ENCODE measurements at places on chromosomes 5 and 9.

GRCh38 chr9:95044731-95045508 lies 272.6 kb downstream of the FANCC start:
- DNase-seq = no peak

GRCh38 chr5:93807846-93808245 lies 66.4 kb upstream of the POU5F2 start:
- DNase-seq = no peak

DNA sequence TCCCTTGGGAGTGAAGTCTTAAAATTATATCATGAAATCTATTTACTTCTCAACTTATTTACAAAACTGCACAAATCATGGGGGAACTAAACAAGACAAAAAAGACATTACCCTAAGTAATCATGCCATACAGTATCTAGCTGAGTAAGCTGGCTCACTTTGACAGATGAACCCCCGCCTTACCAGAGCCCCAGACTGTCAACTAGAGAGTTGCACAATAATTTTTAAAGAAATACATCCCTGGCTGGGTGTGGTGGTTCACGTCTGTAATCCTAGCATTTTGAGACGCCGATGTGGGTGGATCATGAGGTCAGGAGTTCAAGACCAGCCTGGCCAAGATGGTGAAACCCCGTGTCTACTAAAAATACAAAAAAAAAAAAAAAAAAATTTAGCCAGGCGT lies 62.3 kb downstream of the LPAR1 start:
- no peak for DNase-seq

DNA sequence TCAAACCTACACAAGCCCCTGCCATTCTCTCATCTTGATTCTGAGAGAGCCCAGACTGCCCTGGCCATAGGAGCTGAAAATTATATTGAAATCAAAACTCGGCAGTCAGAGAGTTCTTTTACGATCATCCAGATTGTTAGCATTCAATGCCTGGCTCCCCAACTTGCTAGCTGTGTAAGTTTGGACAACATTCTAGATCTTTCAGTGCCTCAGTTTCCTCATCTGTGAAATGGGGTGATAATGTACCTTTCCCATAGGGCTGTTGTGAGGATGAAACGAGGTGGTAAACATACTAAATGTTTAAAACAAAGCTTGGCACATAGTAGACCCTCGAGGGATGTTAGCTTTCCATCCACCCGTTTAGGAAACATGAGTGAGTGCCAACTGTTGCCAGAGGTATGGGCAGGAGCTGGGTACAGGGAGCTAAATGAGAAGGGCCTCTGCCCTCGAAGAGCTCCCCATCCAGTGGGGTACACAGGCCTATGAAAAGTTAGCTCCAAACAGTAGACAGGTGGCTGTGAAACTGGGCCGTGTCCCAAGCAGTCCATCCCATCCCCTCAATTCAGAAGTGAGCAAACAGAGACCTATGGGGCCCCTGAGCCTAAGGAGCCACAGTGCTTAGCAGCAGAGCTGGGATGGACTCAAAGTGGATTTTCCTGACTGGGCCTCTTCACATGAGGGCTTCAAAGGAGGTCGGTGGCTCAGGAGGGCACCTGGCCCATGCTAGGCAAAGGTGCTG lies 17.3 kb upstream of the IGFBPL1 start:
- DNase-seq = no peak

DNA sequence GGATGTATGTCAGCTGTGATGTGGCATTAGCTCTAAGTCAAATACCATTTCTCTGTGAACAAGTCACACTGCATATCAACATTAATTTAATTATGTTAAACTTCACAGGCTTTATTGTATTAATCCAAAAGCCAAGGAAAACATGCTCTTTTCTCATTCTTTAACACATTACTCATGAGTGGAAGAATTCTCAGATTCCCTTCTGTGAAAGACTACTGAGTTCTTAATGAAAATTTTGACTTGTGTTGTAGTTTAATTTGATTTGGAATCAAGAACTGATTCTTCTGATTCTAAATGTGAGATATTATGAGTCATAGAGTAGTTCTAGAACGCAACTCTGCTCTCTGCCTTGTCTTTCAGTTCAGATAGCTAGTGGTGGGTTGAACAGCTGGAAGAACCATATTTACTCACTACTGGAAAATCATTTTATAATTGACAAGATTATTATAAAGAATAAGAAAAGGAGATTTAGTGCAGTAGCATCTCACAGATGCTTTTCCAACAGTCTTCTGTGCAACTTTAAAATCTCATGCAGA lies 90.6 kb downstream of the VCAN start:
- no peak for DNase-seq

DNA sequence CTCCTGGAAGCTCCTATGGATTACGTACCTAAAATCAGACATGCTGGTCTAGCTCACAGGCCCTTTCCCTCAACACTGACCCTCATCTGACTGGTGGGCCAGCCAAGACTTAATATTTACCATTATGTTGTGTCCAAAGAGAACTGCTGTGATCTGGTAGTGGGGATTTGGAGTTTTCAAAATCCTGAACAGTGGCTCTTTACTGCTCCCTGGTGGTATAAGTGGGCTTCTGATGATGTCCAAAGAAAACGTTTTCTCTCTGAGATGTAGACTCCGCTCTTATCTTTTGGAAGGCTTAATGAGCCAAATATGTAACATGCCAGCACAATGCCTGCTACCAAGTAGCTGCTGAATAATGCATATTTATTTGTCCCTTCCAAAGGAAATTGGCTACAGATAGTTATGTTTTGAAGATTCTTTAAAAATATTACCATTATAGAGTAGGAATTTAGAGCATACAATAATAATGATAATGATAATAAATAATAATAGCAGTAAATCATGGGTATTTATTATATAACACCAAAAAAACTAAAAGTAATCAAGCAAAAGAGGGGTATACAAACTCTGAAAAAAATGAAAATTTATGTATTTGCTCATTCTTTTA lies 406.6 kb upstream of the TNC start:
- DNase-seq = peak; percentile 12

DNA sequence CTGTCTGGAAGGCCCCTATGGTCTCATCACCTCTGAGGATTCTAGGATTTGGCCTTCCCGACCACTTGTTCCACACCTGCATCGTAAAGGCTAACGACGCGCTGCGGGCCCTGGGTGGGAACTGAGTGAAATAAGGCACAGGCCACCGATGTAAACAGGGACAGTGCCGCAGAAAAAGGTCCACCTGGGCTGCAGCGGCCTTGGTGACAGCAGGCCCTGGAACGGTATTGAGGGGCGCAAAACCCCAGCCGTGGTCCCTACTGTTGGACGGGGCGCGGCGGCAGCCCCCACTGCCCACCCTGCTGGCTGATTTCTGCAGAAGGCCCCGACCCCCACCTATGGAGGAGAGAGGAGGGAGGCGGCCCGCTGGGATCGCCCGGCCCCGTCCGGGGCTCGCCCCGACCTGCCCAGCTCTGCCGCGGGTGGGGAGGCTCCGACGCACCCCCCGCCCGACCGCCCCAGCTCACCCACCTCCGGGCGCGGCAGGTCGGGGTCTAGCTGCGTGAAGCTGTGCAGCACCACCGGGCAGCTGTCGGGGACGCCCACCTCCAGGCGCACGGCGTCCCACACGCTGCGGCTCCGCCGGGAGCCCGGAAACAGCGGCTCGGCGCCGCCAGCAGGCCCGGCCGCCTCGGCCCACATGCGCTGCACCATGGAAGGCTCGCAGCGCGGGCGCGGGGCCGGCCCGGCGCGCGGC lies 391 bp downstream of the RALGDS start:
- DNase-seq = no peak

DNA sequence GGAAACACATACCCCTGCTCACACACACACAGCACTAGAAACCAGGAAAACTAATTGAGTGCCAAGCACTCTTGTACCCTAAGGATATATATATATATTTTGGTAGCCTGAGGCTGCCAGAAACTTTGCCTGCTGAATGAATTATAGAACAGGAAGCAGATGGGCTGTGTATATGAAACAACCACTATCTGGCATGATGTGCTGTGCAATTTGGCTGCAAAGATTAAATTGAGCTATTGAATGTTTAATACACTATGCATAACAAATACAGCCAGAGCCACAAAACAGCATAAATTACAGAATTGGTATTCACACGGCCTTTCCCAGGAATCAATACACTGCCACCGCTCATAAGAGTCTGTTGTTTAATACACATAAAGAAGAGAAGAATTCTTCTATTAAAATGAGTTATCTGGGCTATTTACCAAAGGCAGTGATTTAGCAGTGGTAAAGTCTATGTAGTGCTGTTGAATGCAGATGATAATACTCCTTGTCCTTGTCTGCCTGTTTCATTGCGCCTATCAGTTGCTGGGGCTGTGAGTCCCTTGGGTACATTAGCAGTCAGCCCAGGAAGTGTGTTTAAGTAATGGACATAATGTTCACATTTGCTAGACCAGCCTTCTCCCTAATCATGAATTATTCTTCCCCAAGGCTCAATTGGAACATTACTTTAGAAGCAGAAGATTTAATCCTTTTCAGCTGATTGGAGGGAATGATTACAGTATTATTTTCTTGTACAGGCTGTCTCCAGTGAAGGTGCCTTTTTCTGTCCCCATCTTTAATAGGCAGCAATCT lies 294.3 kb downstream of the TLE1 start:
- no peak for DNase-seq

DNA sequence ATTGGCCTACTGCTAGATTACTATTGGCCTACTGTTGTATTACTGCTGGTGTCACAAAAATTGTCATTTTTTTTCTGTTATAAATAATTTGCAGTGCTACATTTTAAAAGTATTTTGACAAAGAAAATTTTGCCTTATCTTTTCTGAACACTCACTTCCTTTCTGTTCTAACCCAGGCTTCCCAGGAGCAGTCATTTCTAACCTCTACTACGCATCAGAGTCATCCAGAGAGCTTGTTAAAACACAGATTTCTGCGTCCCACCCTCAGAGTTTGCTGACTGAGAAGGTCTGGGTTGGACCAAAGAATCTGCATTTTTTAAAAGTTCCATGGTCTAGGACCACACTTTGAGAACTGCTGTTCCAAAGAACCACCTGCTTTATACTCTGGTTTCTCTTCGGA lies 306.1 kb downstream of the GLIS3 start:
- no peak for DNase-seq

- no peak for DNase-seq
Observed at GRCh38 chr5:127667926-127668325, 19.0 kb downstream of the CTXN3 start.

GRCh38 chr5:110386782-110387181 lies 339.7 kb downstream of the TMEM232 start:
- no peak for DNase-seq

- DNase-seq = no peak
Observed at GRCh38 chr9:112078432-112078831, 96.7 kb downstream of the SUSD1 start.

GRCh38 chr9:93468763-93469456 lies 15.5 kb upstream of the FAM120AOS start:
- no peak for DNase-seq

DNA sequence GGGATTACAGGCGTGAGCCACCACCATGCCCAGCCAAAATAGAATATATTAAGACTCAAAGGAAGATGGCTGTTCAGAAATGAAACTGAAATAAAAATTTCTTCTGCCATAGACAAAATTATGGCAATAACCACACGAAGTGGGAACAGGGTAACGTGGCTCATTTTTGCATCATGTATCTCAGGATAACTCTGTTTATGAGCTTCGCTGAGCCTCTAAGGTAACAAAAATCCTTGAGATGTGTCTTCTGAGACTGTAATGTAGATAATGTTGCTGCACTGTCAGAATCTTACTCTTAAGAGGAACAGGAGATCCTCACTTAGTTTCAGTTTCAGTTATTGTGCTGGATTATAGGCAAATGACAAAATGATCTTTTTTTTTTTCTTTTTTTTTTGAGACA lies 153.8 kb downstream of the GOLPH3 start:
- DNase-seq = no peak
